ENCODE measurements at places on chromosomes 7 and 10.
A peak's percentile ranks its signal among the peaks of the same experiment; 100 is the strongest.

GRCh38 chr10:6033954-6034353, 28.2 kb downstream of the IL2RA start:
- no peak for DNase-seq

GRCh38 chr7:30112103-30112713, 22.6 kb upstream of the MTURN start:
- DNase-seq = no peak

DNA sequence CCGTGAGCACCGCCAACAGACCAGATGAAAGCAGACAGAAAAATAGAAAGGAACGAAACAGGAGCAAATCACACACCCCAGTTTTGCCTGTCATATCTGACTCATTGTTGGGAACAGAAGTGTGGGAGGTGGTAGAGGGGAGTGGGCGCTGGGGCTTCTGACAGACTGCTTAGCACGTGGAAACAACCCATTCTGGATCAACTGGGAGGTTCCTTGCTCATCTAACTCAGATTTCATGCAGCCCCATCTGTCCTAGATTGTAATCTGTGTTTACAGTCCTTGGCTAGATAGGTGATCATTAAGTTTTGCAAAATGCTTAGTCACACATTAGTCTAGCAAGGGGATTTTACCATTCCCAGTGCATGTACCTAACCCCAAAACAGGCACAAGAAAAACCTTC, 154.1 kb downstream of the NRP1 start:
- no peak for DNase-seq

- DNase-seq = no peak
Observed at GRCh38 chr10:131435760-131436457, 124.4 kb upstream of the TCERG1L start.

- no peak for DNase-seq
Observed at GRCh38 chr7:132777414-132777813, 201.1 kb upstream of the PLXNA4 start.

DNA sequence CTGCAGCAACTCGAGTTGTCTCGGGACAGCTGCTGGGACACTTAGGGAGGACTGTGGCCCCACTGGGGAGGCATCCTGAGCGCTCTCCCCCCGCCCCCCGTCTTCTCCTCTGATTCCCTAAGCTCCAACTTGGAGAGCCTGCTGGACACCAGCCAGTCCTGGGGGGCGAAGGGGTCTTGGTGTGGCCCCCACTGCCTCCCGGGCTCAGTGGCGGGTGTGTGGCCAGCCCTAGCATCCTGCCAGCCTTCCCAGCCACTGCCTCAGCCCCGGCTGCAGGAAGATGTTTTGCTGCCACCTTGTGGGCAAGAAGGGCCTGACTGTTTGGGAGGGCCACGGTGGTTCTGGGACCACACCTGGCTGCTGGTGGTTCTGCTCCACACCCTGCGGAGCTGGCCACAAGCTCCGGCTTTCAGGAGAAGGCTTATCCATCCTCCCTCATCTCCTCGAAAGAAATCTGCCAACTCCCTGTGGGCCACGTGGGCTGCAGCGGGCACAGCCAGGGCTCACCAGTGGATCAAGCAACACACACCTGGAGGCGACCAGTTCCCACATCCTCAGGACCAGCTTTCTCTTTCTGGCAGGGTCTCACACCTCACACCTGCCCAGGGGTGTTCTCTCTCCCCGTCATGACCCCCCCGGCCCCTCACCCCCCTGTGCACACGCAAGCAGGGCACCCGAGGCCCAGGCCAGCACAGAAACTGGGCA, 24.8 kb downstream of the AGAP3 start:
- DNase-seq = peak; percentile 82

GRCh38 chr10:121594623-121595350, 3.5 kb downstream of the FGFR2 start:
- DNase-seq = no peak

- no peak for DNase-seq
Observed at GRCh38 chr10:118732245-118733165, 22.3 kb downstream of the CACUL1 start.

GRCh38 chr10:52198540-52198939, 115.5 kb upstream of the DKK1 start:
- DNase-seq = no peak

GRCh38 chr10:113928830-113929229, 74.4 kb downstream of the NHLRC2 start:
- DNase-seq = no peak

- DNase-seq = no peak
Observed at GRCh38 chr7:21941611-21942141, 4.0 kb downstream of the CDCA7L start.

DNA sequence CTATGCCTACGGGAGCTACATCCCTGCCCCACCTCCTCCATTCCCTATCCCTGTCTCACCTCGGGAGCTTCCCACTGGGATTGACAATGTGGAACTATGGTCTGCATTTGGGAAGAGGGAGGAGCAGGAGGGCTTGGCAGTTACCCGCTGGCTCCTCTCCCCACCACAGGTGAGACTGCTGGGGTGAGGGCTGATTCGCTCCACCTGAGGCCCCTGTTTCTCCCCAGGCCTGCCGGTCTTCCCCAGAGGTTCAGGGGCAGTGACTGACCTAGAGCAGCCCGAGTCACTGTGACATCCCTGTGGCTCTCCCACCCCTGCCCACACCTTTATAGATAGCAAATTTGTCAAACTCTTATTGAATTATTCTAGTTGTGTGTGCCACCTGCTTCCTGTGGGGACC, 252.6 kb downstream of the GLRX3 start:
- DNase-seq = no peak

GRCh38 chr7:12862146-12862545, 174.7 kb downstream of the ARL4A start:
- no peak for DNase-seq

GRCh38 chr7:75694638-75695399, 43.9 kb downstream of the HIP1 start:
- no peak for DNase-seq

GRCh38 chr7:133629701-133630100, 376.8 kb downstream of the EXOC4 start:
- DNase-seq = no peak

DNA sequence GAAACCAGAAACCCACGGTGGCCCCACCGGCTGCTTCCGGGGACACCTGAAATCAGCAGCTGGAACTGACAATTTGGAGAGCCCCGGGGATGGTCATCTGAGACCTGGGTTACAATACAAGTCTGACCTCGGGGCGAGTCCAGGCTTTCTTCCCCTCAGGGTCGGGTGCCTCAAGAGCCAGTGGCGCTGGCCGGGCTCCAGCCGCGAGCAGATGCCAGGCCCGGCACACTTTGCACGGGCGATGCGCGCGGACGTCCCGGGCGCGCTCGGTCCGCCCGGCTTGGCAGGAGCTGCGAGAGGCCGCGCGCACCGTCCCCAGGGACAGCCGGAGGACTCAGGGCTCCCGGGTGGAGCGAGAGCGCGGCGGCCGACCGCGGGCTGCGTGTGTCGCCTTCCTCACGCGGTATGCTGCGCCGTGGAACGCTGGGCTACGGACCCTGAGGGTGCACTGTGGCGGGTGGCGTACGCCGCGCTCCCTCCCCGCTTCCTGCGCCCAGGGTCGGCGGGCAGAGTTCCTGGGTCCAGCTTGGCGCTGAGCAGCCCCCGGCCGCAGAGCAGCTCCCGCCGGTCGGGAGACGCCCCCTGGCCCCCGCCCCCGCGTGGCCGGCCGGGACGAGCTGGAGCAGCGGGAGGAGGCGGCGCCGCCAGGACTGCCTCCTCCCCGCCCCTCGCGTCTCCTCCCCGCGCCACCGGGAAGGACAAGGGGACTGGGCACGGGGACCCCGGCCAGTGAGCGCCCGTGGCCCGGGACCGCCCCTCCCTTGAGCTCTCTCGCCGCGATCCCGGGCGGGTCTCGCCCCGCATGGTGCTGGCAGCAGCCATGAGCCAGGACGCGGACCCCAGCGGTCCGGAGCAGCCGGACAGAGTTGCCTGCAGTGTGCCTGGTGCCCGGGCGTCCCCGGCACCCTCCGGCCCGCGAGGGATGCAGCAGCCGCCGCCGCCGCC, at the start of gene RBM20:
Gene RBM20, plus strand, starts transcription at position 684 of the 945 bp plus-strand sequence. Its CDS starts 119 bp downstream, at position 803.
- no peak for DNase-seq

GRCh38 chr10:93999401-93999851, 5.7 kb downstream of the PLCE1 start:
- peak; percentile 87 for DNase-seq

- DNase-seq = no peak
Observed at GRCh38 chr7:130393841-130394411, 13.6 kb downstream of the CPA1 start.

- DNase-seq = no peak
Observed at GRCh38 chr10:69363666-69364065, 53.1 kb downstream of the TACR2 start.

- DNase-seq = no peak
Observed at GRCh38 chr10:36721871-36722270, 403.5 kb upstream of the ANKRD30A start.

- DNase-seq = no peak
Observed at GRCh38 chr7:139855498-139856270, 26.6 kb downstream of the TBXAS1 start.

GRCh38 chr7:112084520-112084971, 121.7 kb downstream of the DOCK4 start:
- DNase-seq = no peak

DNA sequence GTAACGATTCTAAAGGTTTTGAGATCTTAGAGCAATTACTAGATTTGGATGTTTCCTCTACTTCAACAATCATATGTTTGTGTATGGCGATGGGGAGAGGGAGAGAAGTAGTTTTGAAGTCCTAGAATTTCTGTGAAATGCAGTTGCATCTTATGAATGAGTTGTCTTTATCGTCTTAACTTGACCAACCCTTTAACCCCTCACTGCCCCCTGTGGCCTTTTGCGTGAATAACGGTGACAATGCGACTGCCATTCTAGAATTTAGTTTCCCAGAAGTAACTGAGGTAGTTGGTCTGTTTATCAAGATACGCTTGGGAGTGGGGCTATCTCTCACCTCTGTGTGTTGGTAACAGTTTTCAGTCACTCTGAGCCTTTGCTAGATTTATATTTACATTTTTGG, 204.6 kb downstream of the HDAC9 start:
- no peak for DNase-seq

DNA sequence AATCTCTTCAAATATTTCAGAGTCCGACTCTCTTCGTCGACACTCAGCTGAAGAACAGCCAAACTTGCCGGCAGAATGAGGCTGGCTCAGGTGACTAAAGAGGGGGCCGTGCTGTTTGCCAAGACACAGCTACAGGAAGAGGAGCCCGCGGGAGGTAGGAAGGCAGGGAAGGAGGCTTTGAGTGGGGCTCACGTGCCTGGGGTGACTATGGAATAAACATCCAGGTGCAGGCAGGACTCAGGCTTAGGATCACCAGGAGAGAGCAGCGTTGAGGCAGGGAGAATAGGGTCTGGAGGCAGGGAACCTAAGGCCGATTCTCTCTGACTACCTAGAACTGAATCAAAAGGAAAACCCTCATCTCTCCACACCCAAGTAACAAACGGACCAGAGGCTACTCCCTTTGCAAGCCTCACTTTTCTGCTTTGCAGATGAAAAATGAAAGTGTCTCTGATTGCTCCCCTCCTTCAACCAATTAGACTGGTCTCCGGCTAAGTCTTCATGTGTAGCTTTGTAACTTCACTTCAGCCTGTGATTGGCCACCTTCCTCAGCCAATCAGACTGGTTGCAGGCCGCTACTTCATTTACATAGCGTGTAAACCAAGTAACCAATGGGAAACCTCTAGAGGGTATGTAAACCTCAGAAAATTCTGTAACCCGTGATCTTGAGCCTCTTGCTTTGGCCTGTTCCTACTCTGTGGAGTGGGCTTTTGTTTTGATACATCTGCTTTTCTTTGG, 19.7 kb upstream of the BNIP3 start:
- DNase-seq = no peak

- DNase-seq = no peak
Observed at GRCh38 chr10:3099291-3100092, 32.1 kb downstream of the PFKP start.

GRCh38 chr10:109218207-109218606, 705.1 kb downstream of the XPNPEP1 start:
- DNase-seq = no peak

DNA sequence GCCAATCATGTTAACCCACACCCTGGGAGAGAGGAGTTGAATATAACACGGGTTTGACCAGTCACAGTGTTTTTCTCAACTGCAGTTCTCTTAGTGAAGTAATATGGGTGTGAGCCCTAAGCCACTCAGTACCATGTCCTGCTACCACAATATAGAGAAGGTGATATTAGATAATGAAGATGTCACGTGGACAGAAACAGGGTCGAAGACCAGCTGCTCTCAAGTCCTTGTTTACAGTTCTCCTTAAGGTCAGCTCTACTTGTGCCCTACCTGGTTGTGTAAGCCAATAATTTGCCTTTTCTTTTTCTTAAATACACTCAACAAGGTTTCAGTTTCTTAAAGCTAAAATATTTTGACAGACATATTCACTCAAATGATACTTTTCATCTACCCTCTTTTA, 128.3 kb upstream of the POT1 start:
- DNase-seq = no peak

- DNase-seq = no peak
Observed at GRCh38 chr10:60139290-60139689, 232.9 kb upstream of the CCDC6 start.

DNA sequence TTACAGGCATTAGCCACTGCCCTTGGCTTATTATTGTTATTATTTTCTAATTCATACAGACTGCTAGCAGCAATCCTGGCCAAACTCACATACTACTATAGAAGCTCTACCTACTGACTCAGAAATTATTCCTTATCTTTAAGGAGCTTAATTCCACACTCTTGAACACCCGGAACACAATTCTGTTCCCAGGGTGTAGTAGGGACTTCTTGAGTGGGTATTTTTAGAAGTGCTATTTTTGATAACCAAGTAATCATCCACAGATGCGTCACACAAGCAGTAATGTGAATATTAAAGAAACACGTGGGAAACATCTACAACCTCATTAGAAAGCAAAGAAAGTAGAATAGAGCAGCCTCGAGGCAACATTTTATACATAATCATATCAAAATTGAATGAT, 149.2 kb downstream of the PTEN start:
- no peak for DNase-seq

DNA sequence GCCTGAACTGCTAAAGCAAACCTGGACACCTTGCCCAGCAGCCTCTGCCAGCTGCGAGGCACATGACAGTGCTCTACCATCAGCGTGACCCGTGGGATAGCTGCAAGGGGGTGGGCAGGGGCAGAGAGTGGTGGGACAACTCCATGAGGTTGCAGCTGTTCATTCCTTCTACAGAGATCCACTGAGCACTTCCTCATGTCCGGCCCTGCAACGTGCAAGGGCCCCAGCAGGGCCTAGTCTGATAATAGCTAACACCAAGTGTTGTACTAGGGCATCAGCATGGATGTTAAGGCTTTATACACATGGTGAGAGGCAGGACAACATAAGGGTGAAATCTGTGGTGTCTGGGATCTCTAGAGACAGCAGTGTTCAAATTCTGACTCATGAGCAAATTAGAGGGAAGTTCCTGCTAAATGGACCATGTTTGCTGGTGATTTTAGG, 14.3 kb downstream of the NOD1 start:
- no peak for DNase-seq

Data from right forelimb (tissue), 1 donor.